ENCODE measurements at places on chromosomes 2 and 18.

GRCh38 chr18:62442391-62442790, 80.4 kb upstream of the ZCCHC2 start:
- DNase-seq: no peak

GRCh38 chr2:48445091-48445725, 84.7 kb upstream of the STON1 start:
- no peak for DNase-seq

- DNase-seq: no peak
Measured at GRCh38 chr2:18684206-18685038, 95.1 kb upstream of the NT5C1B start.

- no peak for DNase-seq
Measured at GRCh38 chr2:179049546-179050311, at the start of gene CCDC141. Gene CCDC141 (minus strand): TSS chr2:179050137. CDS start chr2:179049941, 196 bp downstream.

GRCh38 chr2:63345285-63345633, 243.0 kb downstream of the WDPCP start:
- DNase-seq: no peak

- no peak for DNase-seq
Measured at GRCh38 chr2:48601349-48601748, 16.3 kb upstream of the GTF2A1L start.

Measured in activated T-helper 1 cell treated with Interleukin-2 at 50 U/mL for 16 hours (primary cell).